Activated CD8-positive, alpha-beta memory T cell treated with anti-CD3 and anti-CD28 coated beads for 36 hours (primary cell): ENCODE measurements at places on chromosomes 13 and 19. TPM values are rescaled to one million over a fixed set of nuclear protein-coding genes. Genes with fewer than 3 reads are reported as not detected.

CEACAM16 gene
- not detected for total RNA-seq

GRK1 gene
- not detected for total RNA-seq

SHD gene
- total RNA-seq = not detected

HCST gene
- 66.2 TPM for total RNA-seq

NEK5 gene
- not detected for total RNA-seq

GPC6 gene
- not detected for total RNA-seq

ZNF724 gene
- total RNA-seq = 12.2 TPM

TTYH1 gene
- total RNA-seq = 0.21 TPM

APLP1 gene
- total RNA-seq = 0.61 TPM

PGLYRP1 gene
- total RNA-seq = not detected

CRLF1 gene
- not detected for total RNA-seq

ACER1 gene
- not detected for total RNA-seq

ZNF575 gene
- total RNA-seq = 2.2 TPM
